Activated CD4-positive, CD25-positive, alpha-beta regulatory T cell treated with anti-CD3 and anti-CD28 coated beads, Interleukin-2, amount 50 U/mL, for 72 hours (primary cell): ENCODE measurements at places on chromosomes 3 and 15.

DNA sequence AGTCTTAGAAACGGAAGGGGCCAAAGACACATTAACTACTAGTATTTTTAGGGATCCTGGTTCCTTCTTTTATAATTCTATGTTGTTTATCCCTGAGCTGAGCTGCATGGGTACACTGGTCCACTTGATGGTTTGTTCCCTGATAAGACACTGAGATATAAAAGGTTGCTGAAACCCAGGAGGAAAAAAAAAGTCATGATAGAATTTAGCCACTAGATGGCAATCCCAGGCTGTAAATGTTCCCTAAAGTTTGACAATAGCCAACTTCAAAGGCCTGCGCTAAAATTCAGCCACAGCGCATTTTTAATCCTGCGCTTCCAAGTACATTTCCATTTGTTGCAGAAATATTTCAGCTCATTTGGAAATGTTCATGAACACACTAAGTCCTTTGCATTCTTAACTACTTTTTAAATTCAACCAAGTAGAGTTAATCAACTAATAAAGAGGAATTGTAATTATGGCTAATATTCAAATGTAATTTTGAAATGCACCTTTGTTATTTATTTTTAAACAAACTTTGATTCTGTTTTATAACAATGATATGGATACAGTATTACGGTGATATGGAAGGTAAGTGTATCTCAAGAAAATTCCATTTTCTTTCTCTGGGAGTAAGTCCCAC, 249.3 kb upstream of the FEZF2 start:
- no peak for DNase-seq

- no peak for DNase-seq
Measured at GRCh38 chr15:100269831-100270230, 71.9 kb downstream of the ADAMTS17 start.

DNA sequence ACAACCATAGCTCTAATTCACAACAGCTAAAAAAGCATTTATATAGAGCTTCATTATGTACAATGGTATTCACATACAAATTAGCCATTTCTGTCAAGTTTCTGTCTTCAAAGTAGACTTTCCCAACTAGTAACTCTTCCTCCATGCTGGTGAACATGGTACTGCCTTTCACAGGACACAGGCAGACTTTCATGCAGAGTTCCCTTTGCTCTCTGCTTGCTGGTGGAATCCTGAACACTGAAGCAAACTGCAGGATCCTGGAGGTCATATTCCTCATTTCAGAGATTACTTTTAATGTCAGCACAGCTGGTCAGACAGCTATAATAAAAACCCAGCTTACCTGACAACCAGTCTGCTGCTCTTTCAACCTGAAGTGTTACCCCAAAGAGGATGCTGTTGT, 53.6 kb downstream of the TASOR start:
- no peak for DNase-seq

GRCh38 chr15:41530363-41530956, 13.6 kb downstream of the RPAP1 start:
- DNase-seq, result no peak

- no peak for DNase-seq
Measured at GRCh38 chr3:141307351-141308059, 60.8 kb upstream of the ZBTB38 start.
